ENCODE measurements at places on chromosomes 3 and 15. TPM values are rescaled to one million over a fixed set of nuclear protein-coding genes. Genes with fewer than 3 reads are reported as not detected.

- peaks cover 7% of the 10 kb centered on the region for H3K36me3 ChIP-seq
- H3K4me3 ChIP-seq: peak overlapping the region; percentile 100
- H3K27me3 ChIP-seq: peaks cover 21% of the 10 kb centered on the region
Measured at GRCh38 chr3:185936273-185936629, 1.6 kb downstream of the TRA2B start.

- H3K4me1 ChIP-seq: no peaks in the 10 kb centered on the region
- H3K27me3 ChIP-seq: no peaks in the 10 kb centered on the region
- H3K36me3 ChIP-seq: no peaks in the 10 kb centered on the region
- no peak overlapping the region for H3K4me3 ChIP-seq
- H3K27ac ChIP-seq: no peak overlapping the region
- DNase-seq: no peak
Measured at GRCh38 chr3:80556763-80557162, 789.0 kb upstream of the ROBO1 start.

Gene CD200
- polyA plus RNA-seq: not detected

Gene EXD1
- not detected for polyA plus RNA-seq

Gene MYRIP
- polyA plus RNA-seq: not detected

- DNase-seq: peak; percentile 57
- peak overlapping the region; percentile 85 for H3K27ac ChIP-seq
- peaks cover 26% of the 10 kb centered on the region for H3K27me3 ChIP-seq
- H3K36me3 ChIP-seq: no peaks in the 10 kb centered on the region
Measured at GRCh38 chr15:90002428-90002844, 1.3 kb downstream of the ZNF710 start.

GRCh38 chr3:126132751-126133511 is 47.5 kb downstream of the ALDH1L1 start:
- no peak for DNase-seq
- no peak overlapping the region for H3K27ac ChIP-seq
- no peak overlapping the region for H3K4me3 ChIP-seq

- H3K36me3 ChIP-seq: no peaks in the 10 kb centered on the region
- peaks cover 23% of the 10 kb centered on the region for H3K27me3 ChIP-seq
- H3K4me3 ChIP-seq: no peak overlapping the region
Measured at GRCh38 chr3:71228156-71228866, 355.2 kb downstream of the FOXP1 start.

DNA sequence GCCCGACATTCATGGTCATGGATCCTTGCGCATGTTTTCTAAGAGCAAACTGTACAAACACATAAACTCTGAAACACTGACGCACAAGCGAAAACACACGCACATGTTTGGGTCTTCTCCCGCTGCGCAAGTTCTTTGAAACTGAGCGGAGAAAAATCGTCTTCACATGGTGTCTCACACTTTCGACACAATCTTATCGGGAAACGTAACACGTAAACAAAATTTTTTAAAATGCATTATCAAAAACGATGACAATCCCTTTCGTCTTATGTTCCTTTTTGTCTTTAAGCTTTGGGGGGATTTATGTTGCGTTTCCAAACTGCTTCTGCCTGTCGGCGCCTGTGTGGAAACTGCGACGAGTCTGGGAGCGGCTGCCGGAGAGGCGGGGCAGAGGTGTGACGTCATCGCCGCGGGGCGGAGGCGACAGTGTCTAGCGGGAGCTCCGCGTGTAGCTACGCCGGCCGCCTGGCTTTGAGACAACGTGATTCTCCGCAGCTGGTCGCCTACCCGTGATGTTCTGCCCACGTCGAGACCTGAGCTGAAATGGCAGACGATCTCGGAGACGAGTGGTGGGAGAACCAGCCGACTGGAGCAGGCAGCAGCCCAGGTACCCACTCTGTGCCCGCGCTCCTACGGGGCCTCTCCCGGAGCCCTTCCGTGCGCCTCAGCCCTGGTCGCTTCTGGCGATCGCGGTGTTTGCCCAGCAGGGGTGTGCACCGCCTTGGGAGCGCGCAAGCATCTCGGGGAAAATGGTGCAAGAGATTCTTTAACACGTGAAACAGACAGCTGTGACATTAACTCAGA is at the start of gene CMSS1:
Gene CMSS1 (plus strand): TSS at position 426 of the 804 bp plus-strand sequence.
- peaks cover 25% of the 10 kb centered on the region for H3K4me1 ChIP-seq
- H3K27ac ChIP-seq: peak within 1 kb of the TSS; percentile 99
- H3K27me3 ChIP-seq: peaks cover 13% of the 10 kb centered on the region

Gene SLC27A2
- polyA plus RNA-seq: 1.8 TPM

GRCh38 chr3:184156522-184156955 is 1.4 kb downstream of the DVL3 start:
- peak overlapping the region; percentile 95 for H3K4me3 ChIP-seq
- no peaks in the 10 kb centered on the region for H3K36me3 ChIP-seq
- DNase-seq: no peak
- H3K27me3 ChIP-seq: peaks cover 6% of the 10 kb centered on the region
- peak overlapping the region; percentile 91 for H3K27ac ChIP-seq

DNA sequence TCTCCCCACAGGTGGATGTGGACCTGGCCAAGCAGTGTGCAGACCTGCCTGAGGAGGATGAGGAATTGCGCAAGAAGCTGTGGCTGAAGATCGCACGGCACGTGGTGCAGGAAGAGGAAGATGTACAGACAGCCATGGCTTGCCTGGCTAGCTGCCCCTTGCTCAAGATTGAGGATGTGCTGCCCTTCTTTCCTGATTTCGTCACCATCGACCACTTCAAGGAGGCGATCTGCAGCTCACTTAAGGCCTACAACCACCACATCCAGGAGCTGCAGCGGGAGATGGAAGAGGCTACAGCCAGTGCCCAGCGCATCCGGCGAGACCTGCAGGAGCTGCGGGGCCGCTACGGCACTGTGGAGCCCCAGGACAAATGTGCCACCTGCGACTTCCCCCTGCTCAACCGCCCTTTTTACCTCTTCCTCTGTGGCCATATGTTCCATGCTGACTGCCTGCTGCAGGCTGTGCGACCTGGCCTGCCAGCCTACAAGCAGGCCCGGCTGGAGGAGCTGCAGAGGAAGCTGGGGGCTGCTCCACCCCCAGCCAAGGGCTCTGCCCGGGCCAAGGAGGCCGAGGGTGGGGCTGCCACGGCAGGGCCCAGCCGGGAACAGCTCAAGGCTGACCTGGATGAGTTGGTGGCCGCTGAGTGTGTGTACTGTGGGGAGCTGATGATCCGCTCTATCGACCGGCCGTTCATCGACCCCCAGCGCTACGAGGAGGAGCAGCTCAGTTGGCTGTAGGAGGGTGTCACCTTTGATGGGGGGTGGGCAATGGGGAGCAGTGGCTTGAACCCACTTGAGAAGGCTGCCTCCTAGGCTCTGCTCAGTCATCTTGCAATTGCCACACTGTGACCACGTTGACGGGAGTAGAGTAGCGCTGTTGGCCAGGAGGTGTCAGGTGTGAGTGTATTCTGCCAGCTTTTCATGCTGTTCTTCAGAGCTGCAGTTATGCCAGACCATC is 8.6 kb downstream of the VPS18 start:
- no peak for DNase-seq
- peaks cover 6% of the 10 kb centered on the region for H3K27me3 ChIP-seq
- no peak overlapping the region for H3K4me3 ChIP-seq
- peak overlapping the region; percentile 16 for H3K27ac ChIP-seq

Gene SEMA6D
- polyA plus RNA-seq: not detected

DNA sequence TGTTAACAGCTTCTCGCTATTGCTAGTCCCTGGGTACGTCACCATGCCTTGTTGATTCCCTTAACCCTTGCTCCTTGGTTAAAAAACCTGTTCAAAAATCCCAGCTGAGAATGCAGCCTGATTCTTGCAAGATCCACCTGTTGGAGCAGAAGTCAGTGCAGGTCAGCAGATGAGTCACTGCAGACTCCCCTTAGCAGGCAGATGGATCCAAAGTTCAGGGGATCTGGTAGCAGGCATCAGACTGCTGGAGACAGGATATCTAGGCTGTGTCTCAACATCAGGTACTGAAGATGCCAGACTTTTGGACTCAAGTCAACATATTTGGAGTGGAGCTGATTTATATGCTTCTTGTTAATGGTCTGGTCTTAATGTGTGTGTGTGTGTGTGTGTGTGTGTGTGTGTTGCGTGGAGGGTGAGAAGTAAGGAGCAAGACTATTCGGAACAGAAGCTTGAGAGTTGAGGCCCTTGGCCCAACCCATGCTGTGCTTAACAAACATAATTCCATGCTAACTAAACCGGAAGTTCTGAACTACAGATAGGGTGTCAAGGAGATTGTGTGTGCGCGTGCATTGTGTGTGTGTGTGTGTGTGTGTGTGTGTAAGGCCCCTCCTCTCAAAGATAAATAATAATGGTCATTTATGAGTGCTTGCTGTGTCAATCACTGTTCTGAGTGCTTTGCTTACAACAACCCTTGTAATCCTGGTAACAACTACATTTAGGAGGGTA is 1.0 kb upstream of the C3orf52 start:
- no peaks in the 10 kb centered on the region for H3K36me3 ChIP-seq
- DNase-seq: no peak
- H3K4me3 ChIP-seq: peak overlapping the region; percentile 76
- peaks cover 10% of the 10 kb centered on the region for H3K27me3 ChIP-seq
- peaks cover 23% of the 10 kb centered on the region for H3K4me1 ChIP-seq

Gene ACOX2
- not detected for polyA plus RNA-seq

Gene TRH
- not detected for polyA plus RNA-seq

- H3K4me3 ChIP-seq: no peak overlapping the region
- no peaks in the 10 kb centered on the region for H3K4me1 ChIP-seq
- no peaks in the 10 kb centered on the region for H3K27me3 ChIP-seq
- no peak overlapping the region for H3K27ac ChIP-seq
- no peaks in the 10 kb centered on the region for H3K36me3 ChIP-seq
- no peak for DNase-seq
Measured at GRCh38 chr3:36595511-36595910, 168.8 kb downstream of the DCLK3 start.

- H3K4me1 ChIP-seq: no peaks in the 10 kb centered on the region
- no peaks in the 10 kb centered on the region for H3K27me3 ChIP-seq
- no peak overlapping the region for H3K4me3 ChIP-seq
Measured at GRCh38 chr3:101619734-101620133, 45.8 kb downstream of the PCNP start.

Gene ILDR1
- polyA plus RNA-seq: not detected

DNA sequence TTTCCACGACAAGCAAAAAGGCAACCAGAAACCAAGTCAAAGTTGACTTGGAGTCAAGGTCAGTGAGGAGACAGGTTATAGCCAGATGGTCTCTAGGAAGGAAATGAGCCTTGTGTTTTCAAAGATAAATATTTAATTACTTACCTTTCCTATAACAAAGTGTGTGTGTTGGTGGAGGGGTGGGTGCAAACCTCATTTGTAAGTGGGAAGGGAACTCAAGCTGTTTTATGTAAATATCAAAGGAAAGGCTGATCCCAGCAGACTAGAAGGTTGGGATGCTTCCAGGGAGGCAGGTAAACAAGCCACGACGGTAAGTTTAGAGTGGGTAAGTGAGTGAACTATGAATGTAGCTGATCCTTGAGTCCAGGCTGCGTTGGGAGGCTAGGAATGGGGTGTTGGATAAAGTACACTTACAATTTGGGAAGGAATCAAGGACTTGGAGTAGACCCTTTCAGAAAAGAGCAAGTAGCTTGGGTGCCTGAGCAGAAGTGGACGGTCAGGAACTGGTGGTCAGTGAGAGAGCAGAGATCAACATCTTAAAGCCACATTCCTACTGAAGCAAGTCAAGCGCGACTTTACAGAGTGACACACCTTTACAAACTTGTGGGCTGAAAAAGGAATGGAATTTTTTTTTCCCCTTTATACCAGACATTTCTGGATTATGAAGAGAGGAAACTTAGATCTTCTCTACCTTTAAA is 82.0 kb upstream of the TBL1XR1 start:
- no peaks in the 10 kb centered on the region for H3K27me3 ChIP-seq
- no peak for DNase-seq
- H3K27ac ChIP-seq: no peak overlapping the region
- no peak overlapping the region for H3K4me3 ChIP-seq

- H3K4me3 ChIP-seq: no peak overlapping the region
- no peaks in the 10 kb centered on the region for H3K4me1 ChIP-seq
- H3K36me3 ChIP-seq: no peaks in the 10 kb centered on the region
- no peak overlapping the region for H3K27ac ChIP-seq
- no peak for DNase-seq
- no peaks in the 10 kb centered on the region for H3K27me3 ChIP-seq
Measured at GRCh38 chr3:10876661-10877060, 60.6 kb downstream of the SLC6A11 start.

- H3K4me1 ChIP-seq: no peaks in the 10 kb centered on the region
- no peak overlapping the region for H3K4me3 ChIP-seq
- peaks cover 4% of the 10 kb centered on the region for H3K27me3 ChIP-seq
- H3K36me3 ChIP-seq: no peaks in the 10 kb centered on the region
- no peak for DNase-seq
Measured at GRCh38 chr15:79629687-79630086, 197.6 kb downstream of the MINAR1 start.

DNA sequence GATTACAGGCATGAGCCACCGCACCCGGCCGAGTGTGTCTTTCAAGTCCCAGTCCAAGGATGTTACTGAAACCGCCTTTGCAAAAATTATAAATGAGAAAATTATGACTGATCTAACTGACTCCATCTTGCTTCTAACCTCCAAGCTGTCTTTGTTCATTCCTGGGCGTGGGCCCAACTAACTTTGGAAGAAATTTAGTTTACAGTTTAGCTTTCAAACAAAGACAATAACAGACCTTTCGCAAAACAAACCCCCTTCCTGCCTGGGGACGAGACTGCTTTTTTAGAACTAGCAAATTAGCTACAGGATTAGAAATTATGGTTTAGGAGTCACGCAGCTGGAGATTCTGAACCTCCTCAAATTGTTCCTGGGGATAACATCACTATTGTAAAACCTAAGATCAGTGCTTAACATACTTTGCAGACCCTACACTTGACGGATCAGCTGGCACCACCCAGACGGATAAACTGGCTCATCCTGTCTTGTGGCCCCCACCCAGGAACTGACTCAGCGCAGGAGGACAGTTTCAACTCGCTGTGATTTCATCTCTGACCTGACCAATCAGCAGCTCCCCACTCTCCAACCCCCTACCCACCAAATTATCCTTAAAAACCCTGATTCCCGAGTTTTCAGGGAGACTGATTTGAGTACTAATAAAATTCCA is 23.8 kb downstream of the NANOGP8 start:
- H3K27me3 ChIP-seq: peaks cover 1% of the 10 kb centered on the region
- no peaks in the 10 kb centered on the region for H3K4me1 ChIP-seq
- no peak overlapping the region for H3K4me3 ChIP-seq

- H3K4me3 ChIP-seq: no peak overlapping the region
- no peaks in the 10 kb centered on the region for H3K36me3 ChIP-seq
- no peaks in the 10 kb centered on the region for H3K4me1 ChIP-seq
Measured at GRCh38 chr3:51908026-51908425, 4.9 kb upstream of the IQCF1 start.

DNA sequence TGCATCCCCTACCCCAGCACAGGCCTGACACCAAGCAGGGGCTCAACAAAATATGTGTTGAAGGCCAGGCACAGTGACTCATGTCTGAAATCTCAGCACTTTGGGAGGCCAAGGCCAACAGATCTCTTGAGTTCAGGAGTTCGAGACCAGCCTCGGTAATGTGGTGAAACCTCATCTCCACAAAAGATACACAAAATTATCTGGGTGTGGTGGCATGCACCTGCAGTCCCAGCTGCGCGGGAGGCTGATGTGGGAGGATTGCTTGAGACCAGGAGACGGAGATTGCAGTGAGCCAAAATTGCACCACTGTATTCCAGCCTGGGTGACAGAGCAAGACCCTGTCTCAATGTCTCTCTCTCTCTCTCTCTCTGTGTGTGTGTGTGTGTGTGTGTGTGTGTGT is 30.7 kb upstream of the CYP11A1 start:
- DNase-seq: no peak
- H3K4me3 ChIP-seq: peak overlapping the region; percentile 27
- H3K27ac ChIP-seq: no peak overlapping the region
- H3K27me3 ChIP-seq: peaks cover 2% of the 10 kb centered on the region
- H3K36me3 ChIP-seq: no peaks in the 10 kb centered on the region
- H3K4me1 ChIP-seq: peaks cover 56% of the 10 kb centered on the region

Gene RAB6B
- polyA plus RNA-seq: not detected

Gene SLCO3A1
- 17.0 TPM for polyA plus RNA-seq

GRCh38 chr15:64389036-64389435 is 1.4 kb downstream of the TRIP4 start:
- H3K36me3 ChIP-seq: peaks cover 5% of the 10 kb centered on the region
- H3K4me1 ChIP-seq: peaks cover 24% of the 10 kb centered on the region
- peak overlapping the region; percentile 80 for H3K4me3 ChIP-seq
- peaks cover 2% of the 10 kb centered on the region for H3K27me3 ChIP-seq
- DNase-seq: no peak
